Cerebellar cortex (tissue), 1 donor: ENCODE measurements at places on chromosomes 12 and 14.

GRCh38 chr12:27823038-27823437 lies 43.0 kb upstream of the MANSC4 start:
- DNase-seq: no peak

- DNase-seq: no peak
These were observed 636 bp downstream of the GOLGA3 start for GRCh38 chr12:132827763-132828703.

- DNase-seq: no peak
These were observed 101.6 kb downstream of the SLC15A5 start for GRCh38 chr12:16175840-16176239.

GRCh38 chr14:77290705-77291104 lies 19.7 kb upstream of the NGB start:
- DNase-seq: no peak

DNA sequence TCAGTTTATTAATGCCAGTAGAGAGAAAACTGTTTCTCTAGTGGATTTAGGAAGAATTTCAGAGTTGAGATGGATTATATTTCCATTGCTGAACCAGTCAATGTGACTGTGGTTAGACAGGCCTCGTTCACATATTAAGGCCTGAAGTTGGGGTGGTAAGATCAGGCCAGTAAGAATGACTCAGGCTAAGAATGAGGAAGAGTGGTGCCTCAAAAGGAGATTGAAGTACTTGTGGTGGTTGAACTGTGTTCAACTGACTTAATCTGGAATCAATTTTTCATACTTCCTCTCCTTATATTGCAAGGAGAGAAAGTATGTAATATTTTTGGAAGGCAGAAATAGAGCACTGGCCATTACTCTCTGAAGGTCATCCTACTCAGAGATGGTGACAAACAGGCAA lies 37.8 kb upstream of the ATF7IP start:
- no peak for DNase-seq

- DNase-seq: peak; percentile 52
These were observed 64.5 kb upstream of the STK38L start for GRCh38 chr12:27179400-27180214.

- DNase-seq: no peak
These were observed 21.2 kb downstream of the MAX start for GRCh38 chr14:65080960-65081747.

DNA sequence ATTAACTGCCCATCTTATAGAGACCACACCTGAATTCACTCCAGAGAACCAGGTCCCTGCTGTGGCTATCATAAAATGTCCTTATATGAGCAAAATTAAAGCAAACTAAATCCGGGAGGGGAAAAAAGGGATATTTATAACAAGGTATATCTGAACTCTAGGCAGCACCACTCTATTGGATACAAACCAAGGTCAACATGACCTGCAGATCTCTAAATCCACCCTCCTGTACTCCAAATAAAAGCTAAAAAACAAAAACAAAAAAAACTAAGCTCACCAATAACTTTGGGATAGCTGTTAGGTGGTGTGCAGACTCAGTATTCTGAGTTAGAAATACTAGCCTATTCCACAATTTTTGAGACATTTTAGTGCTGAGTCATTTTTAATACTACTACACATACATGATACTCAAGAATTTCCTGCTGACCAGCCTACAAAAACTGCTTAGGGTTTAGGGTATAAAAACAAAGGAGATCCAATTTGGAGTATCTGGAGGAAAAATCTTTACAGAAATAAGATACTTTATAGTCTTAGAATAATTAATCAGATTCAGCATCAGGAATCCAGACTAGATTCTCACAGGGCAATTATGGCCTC lies 46.6 kb upstream of the LTBP2 start:
- DNase-seq: no peak

GRCh38 chr14:105918496-105919262 lies 392.3 kb downstream of the TMEM121 start:
- DNase-seq: no peak
